ENCODE measurements at places on chromosomes 3 and 15. TPM values are rescaled to one million over a fixed set of nuclear protein-coding genes. Genes with fewer than 3 reads are reported as not detected.

DNA sequence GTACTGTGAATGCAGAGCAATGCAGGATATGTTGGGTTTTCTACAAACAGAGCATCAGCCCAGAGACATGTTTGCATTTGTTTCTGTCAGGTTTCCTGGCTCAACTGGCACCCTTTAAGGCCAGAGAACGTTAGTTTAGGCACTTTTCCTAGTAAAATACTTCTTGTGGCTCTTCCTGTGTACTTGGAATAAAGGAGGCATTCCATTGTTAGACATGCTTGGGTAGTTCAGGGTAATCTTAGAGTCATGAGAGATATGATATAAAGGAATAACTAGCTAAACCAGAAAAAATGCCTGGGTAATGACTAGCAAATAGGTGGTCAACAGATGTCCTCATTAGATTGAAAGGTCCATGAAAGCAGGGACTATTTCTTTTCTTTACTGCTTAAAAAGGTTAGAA is 60.4 kb upstream of the RBM5 start:
- H3K27me3 ChIP-seq: no peaks in the 10 kb centered on the region
- H3K27ac ChIP-seq: no peak overlapping the region
- no peak overlapping the region for H3K4me3 ChIP-seq
- H3K4me1 ChIP-seq: no peaks in the 10 kb centered on the region

- H3K27me3 ChIP-seq: no peaks in the 10 kb centered on the region
- no peaks in the 10 kb centered on the region for H3K4me1 ChIP-seq
- H3K4me3 ChIP-seq: no peak overlapping the region
- no peak for DNase-seq
- H3K36me3 ChIP-seq: no peaks in the 10 kb centered on the region
Observed at GRCh38 chr15:62026487-62027262, 33.6 kb downstream of the VPS13C start.

GRCh38 chr3:59082106-59082505 is 32.3 kb upstream of the CFAP20DC start:
- H3K27me3 ChIP-seq: no peaks in the 10 kb centered on the region
- no peak overlapping the region for H3K4me3 ChIP-seq
- no peak for DNase-seq
- H3K27ac ChIP-seq: no peak overlapping the region

DNA sequence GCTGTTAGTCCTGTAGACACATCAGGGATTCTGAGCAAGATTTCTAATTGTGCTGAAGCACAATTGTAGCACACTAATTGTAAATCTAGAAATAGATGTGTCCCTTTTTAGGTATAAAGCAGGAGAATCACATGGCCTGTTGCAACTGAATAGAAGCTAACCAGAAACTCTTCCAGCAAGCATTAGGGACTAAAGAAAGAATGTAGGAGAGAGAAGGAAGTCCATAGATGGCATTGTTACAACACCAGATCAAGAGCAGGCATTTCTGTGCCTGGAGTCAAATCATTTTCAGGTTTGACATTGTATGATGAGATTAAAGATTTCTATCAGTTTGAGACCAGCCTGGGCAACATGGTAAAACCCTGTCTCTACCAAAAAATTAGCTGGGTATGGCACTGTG is 27.4 kb downstream of the CALML4 start:
- no peak overlapping the region for H3K4me3 ChIP-seq
- no peak overlapping the region for H3K27ac ChIP-seq
- H3K36me3 ChIP-seq: peaks cover 44% of the 10 kb centered on the region
- H3K27me3 ChIP-seq: no peaks in the 10 kb centered on the region

DNA sequence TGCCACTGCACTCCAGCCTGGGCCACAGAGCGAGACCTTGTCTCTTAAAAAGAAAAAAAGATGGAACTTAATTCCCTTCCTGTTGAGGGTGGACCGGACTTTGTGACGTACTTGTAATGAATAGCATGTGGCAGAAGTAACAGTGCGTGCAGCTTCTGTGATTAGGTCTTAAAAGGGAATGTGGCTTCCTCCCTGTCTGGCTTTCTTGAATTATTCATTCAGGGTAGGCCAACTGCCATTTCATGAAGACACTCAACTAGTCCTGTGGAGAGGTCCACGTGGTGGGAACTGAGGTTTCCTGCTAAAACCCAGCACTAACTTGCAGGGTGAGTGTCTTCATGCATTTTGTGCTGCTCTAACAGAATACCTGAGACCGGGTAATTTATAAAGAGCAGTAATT is 98.9 kb upstream of the PIAS1 start:
- no peak overlapping the region for H3K27ac ChIP-seq
- H3K27me3 ChIP-seq: no peaks in the 10 kb centered on the region
- H3K4me1 ChIP-seq: no peaks in the 10 kb centered on the region

DNA sequence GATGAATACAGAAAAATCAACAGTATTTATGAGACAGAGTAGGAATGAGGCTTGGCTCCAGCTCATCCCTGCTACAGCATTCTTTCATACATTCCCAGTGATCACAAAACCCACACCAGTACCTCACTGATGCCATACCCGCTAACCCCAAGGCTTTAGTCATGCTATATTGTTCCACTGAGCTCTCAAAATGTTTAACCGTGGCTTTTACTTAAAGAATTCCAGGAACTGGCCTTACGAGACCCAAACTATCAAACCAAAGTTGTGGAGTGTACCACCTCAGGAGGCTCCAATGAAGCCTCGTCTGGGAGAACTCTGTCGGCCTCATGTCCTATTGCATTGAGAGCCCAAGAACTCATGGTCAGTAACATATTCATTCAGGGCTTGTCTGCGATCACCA is 278.9 kb downstream of the ULK4 start:
- no peak for DNase-seq
- H3K27ac ChIP-seq: no peak overlapping the region

- H3K4me3 ChIP-seq: no peak overlapping the region
- no peaks in the 10 kb centered on the region for H3K27me3 ChIP-seq
- H3K36me3 ChIP-seq: no peaks in the 10 kb centered on the region
- H3K4me1 ChIP-seq: no peaks in the 10 kb centered on the region
- no peak overlapping the region for H3K27ac ChIP-seq
- no peak for DNase-seq
Observed at GRCh38 chr15:31824024-31824423, 206.3 kb upstream of the CHRNA7 start.

- H3K4me1 ChIP-seq: no peaks in the 10 kb centered on the region
- no peak for DNase-seq
- H3K27ac ChIP-seq: no peak overlapping the region
Observed at GRCh38 chr3:14358426-14359211, 43.8 kb upstream of the SLC6A6 start.

DNA sequence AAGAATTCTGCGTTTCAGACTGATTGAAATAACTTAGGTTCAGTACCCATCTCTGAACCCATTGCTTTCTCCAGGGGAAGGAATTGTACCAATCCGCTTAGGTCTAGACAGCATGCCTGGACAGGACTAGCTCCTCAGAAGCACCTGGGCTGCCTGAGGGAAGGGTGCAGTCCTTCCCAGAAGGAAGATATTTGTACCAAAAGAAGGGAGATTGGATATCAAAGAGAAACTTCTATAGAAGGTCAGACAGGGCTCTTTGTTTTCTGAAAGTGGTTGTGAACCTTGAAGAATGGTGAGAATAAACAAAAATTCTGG is 133.8 kb upstream of the LRTM1 start:
- H3K4me3 ChIP-seq: no peak overlapping the region
- H3K4me1 ChIP-seq: no peaks in the 10 kb centered on the region
- no peak overlapping the region for H3K27ac ChIP-seq
- H3K27me3 ChIP-seq: no peaks in the 10 kb centered on the region

DNA sequence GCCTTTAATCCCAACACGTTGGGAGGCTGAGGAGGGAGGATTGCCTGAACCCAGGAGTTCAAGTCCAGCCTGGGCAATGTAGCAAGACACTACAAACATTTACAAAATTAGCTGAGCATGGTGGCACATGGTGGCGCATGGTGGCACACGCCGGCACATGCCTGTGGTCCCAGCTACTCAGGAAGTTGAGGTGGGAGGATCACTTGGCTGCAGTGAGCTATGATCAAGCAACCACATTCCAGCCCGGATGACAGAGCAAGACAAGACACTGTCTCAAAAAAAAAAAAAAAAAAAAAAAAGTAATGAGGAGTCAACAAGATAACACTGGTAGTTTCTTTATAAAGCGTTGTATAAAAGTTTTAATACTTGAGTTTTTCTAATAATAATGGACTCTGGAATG is 10.1 kb downstream of the FEZF2 start:
- H3K36me3 ChIP-seq: no peaks in the 10 kb centered on the region
- no peak for DNase-seq
- no peak overlapping the region for H3K27ac ChIP-seq
- no peak overlapping the region for H3K4me3 ChIP-seq
- no peaks in the 10 kb centered on the region for H3K27me3 ChIP-seq

- H3K27ac ChIP-seq: no peak overlapping the region
- H3K36me3 ChIP-seq: no peaks in the 10 kb centered on the region
- no peaks in the 10 kb centered on the region for H3K4me1 ChIP-seq
- H3K4me3 ChIP-seq: no peak overlapping the region
Observed at GRCh38 chr3:53661480-53661879, 167.1 kb downstream of the CACNA1D start.

DNA sequence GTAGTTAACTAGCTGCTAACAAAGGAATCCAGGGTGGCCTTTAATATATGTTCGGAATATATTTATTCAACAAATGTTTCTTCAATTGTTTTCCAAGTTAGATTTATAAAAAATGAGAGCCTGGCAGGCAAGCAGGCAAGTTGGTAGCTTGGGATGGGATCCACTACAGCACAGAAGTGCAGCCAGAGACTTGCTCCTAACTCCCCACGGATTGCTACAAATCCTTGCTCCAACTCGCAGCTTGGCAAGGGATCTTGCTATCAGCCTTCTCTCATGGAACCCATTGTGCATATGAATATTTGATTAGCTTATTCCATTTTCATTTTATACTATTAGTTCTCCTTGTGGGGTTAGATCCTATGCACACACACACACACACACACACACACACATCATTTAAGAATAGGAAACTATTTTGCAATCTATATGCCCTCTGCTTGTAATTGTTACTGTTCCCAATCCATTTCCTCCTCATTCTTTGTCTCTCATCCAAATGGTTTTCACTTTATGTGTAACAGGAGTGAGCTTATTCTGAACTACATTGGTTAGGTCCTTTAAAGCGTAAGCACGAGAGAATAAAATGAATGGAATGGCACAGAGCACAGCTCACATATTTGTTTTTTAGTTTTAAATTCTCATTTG is 505.6 kb downstream of the LPP start:
- H3K36me3 ChIP-seq: no peaks in the 10 kb centered on the region
- no peak overlapping the region for H3K4me3 ChIP-seq
- H3K27me3 ChIP-seq: no peaks in the 10 kb centered on the region
- DNase-seq: no peak
- H3K4me1 ChIP-seq: no peaks in the 10 kb centered on the region
- no peak overlapping the region for H3K27ac ChIP-seq

DNA sequence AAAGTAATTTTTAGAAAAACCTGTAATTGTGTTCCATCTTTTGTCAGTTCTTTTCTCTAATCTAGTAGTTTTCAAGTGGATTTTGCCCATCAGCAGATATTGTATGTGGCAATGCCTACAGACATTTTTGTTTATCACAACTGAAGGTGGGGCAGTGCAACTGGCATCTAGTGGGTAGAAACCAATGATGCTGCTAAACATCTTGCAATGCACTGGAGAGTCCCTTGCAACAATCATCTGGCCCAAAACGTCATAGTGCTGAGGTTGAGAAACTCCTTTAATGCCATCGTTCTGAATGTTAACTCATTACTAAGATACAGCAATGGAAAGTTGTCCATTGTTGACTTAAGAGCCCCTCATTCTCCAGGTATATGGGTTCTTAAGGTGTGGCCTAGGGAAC is 80.1 kb downstream of the BTD start:
- H3K27me3 ChIP-seq: no peaks in the 10 kb centered on the region
- no peak overlapping the region for H3K27ac ChIP-seq
- DNase-seq: no peak
- peaks cover 17% of the 10 kb centered on the region for H3K36me3 ChIP-seq
- H3K4me3 ChIP-seq: no peak overlapping the region

DNA sequence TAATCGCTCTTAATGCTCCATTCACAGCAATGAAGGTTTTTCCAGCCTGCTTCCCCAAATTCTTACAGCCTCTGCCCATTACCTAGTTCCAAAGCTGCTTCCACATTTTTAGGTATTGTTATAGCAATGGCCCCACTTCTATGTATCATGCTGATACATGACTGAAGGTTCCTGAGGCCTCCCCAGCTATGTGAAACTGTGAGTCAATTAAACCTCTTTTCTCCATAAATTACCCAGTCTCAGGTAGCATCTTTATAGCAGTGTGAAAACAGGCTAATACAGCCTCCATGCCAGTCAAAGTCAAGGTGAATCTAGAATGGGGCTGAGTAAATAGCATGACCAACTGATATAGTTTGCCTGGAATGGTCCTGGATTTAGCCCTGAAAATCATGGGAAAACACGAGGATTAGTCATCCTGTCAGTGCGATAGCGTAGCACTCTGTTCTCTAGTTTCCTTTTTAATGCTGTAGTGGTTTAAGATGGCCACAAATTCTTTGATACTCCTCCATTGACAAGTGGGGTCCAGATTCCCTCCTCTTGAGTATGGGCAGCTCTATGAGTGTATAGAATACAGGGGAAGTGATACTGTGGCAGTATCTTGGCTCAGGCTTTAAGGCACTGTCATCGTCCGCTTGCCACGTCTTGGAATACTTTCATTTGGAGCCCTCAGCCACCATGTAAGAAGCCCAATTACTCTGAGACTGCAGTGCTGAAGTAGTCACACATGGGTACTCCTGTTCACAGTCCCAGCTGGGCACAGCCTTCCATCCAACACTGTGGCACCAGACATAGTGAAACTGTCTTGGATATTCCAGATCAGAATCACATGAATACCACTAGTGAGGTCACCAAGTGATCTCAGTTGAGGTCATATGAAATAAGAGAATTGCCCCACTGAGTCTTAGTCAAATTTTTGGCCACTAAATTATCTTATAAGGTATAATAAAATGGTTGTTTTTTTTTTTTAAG is 94.0 kb upstream of the PLCL2 start:
- H3K4me3 ChIP-seq: no peak overlapping the region
- no peak overlapping the region for H3K27ac ChIP-seq
- no peaks in the 10 kb centered on the region for H3K27me3 ChIP-seq
- DNase-seq: no peak

Gene ABHD17C
- 6.3 TPM for total RNA-seq

Gene SCN5A
- total RNA-seq: 0.47 TPM

Gene BNIP2
- total RNA-seq: 62.7 TPM

Gene TMC3
- not detected for total RNA-seq

Gene SI
- not detected for total RNA-seq
